ENCODE measurements at places on chromosomes 5 and 9.

DNA sequence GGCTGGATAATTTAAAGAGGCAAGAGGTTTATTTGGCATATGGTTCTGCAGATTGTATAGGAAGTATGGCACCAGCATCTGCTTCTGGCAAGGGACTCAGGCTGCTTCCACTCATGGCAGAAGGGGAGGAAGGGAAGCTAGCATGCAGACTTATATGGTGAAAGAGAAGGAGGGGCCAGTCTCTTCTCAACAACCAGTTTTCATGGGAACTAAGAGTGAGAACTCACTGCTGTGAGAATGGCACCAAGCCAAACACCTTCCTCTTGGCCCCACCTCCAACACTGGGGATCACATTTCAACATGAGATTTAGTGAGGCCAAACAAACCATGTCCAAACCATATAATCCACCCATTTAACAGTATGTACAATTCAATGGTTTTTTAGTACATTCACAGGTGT lies 113.3 kb upstream of the SHB start:
- no peaks in the 10 kb centered on the region for H3K4me1 ChIP-seq
- no peak for DNase-seq
- no peaks in the 10 kb centered on the region for H3K27me3 ChIP-seq
- no peak overlapping the region for H3K4me3 ChIP-seq
- H3K36me3 ChIP-seq = no peaks in the 10 kb centered on the region
- H3K27ac ChIP-seq = no peak overlapping the region

- peak; percentile 34 for DNase-seq
- H3K27me3 ChIP-seq = no peaks in the 10 kb centered on the region
- no peaks in the 10 kb centered on the region for H3K36me3 ChIP-seq
Measured at GRCh38 chr5:54673523-54674225, 156.1 kb downstream of the SNX18 start.

DNA sequence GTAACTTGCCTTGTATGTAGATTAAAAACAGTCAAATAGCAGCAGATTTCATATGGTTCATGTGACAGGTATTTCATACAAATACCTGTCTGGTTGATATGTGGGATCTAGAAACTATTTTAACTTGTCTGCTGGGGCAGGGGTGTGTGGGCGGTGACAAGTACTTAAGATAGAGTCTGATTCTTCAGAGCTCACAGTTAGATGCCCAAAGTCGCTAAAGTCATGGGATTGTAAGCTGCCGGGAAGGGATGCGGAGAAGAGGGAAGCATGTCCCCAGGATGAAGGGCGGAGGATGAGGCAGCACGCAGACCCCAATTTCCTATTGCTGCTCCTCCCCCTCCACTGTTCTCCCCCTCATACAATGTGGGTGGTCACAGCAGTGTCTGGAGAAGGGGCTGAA lies 13.3 kb downstream of the ANXA6 start:
- H3K4me3 ChIP-seq = no peak overlapping the region
- no peaks in the 10 kb centered on the region for H3K27me3 ChIP-seq
- H3K4me1 ChIP-seq = peaks cover 100% of the 10 kb centered on the region
- DNase-seq = no peak
- H3K27ac ChIP-seq = peak overlapping the region; percentile 53
- peaks cover 75% of the 10 kb centered on the region for H3K36me3 ChIP-seq

- no peaks in the 10 kb centered on the region for H3K27me3 ChIP-seq
- no peak overlapping the region for H3K4me3 ChIP-seq
- no peak overlapping the region for H3K27ac ChIP-seq
- peaks cover 27% of the 10 kb centered on the region for H3K36me3 ChIP-seq
- H3K4me1 ChIP-seq = peaks cover 5% of the 10 kb centered on the region
- no peak for DNase-seq
Measured at GRCh38 chr9:5459289-5459829, 9.0 kb downstream of the CD274 start.

DNA sequence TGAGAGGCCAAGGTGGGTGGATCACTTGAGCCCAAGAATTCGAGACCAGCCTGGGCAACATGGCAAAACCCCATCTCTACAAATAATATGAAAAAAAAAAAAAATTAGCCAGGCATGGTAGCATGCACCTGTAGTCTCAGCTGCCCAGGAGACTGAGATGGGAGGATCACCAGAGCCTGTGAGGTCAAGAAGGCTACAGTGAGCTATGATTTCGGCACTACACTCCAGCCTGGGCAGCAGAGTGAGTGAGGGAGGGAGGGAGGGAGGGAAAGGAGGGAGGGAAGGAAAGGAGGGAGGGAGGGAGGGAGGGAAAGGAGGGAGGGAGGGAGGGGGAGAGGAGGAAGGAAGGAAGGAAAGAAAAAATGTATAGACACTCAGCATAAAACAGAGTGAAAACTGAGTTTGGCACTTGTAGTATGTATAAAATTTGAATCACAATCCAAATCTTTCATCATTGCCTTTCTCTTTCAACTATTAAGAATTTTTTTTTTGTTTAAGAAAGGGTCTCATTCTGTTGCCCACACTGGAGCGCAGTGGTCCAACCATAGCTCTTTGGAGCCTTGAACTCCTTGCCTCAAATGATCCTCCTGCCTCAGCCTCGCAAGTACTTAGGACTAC lies 27.8 kb downstream of the SERINC5 start:
- no peak overlapping the region for H3K4me3 ChIP-seq
- DNase-seq = no peak
- no peaks in the 10 kb centered on the region for H3K27me3 ChIP-seq
- H3K27ac ChIP-seq = no peak overlapping the region
